ENCODE measurements at places on chromosomes 12 and 14.

DNA sequence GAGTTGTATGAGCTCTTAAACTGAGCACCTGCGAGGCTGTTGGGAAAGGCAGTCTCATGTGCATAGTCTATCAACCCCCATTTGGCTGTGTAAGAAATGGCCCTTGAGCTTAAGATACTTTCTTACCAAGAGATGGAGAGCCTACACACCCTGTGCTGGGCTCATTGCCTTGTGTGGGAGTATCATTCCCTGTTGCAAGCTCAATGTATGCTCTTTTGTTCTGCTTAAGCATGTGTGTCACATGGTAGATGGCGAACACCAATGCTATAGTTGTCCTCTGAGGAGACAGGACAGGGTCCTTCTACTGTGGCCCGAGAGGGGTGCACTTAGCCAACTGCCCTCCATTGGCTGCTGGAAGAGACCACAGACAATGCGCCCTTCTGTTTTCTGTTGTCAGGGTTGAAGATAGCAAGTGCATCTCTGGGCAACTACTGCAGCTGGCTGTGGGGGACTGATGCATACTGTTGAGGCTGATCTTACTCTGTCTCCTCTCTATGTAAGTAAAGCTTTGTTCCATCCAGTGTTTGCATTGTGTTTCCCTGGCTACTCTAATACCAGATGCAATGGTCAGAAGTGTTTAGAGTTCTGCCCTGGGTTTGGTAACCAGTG is 79.5 kb downstream of the PTPRB start:
- DNase-seq, result no peak

- no peak for DNase-seq
Measured at GRCh38 chr14:101125719-101126651, 222.5 kb upstream of the RTL1 start.

DNA sequence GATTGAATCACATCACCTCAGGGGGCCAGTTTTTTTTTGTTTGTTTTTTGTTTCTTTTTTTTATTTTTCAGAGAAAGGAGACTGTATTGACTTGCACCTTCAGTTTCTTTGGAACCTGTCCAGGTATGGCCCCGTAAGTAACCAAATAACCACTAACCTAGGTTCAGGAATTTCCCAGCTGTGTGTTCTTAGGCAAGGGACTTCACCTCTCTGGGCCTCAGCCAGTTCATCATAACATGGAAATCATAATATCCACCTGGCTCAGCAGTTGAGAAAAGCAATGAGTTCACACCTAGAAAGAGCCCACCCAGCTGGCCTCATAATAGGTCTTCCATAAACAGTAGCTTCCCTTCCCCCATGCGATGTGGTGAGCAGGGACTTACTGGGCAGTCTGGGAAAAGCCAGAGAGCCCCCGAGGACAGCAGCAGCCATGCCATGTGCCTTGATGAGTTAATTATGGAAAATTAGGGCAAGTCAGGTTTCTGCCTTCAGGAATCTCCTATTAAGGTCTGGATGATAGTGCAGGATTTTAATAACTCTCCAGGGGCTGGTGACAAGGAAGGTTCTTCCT is 27.4 kb upstream of the WSCD2 start:
- no peak for DNase-seq

- peak; percentile 39 for DNase-seq
Measured at GRCh38 chr14:96585672-96586013, 83.5 kb downstream of the PAPOLA start.

- DNase-seq, result no peak
Measured at GRCh38 chr14:49982082-49982481, 89.2 kb downstream of the ARF6 start.

- DNase-seq, result peak; percentile 20
Measured at GRCh38 chr12:2417481-2418160, 364.8 kb downstream of the CACNA1C start.

GRCh38 chr12:53299101-53299453 is 418 bp upstream of the MYG1 start:
- no peak for DNase-seq

DNA sequence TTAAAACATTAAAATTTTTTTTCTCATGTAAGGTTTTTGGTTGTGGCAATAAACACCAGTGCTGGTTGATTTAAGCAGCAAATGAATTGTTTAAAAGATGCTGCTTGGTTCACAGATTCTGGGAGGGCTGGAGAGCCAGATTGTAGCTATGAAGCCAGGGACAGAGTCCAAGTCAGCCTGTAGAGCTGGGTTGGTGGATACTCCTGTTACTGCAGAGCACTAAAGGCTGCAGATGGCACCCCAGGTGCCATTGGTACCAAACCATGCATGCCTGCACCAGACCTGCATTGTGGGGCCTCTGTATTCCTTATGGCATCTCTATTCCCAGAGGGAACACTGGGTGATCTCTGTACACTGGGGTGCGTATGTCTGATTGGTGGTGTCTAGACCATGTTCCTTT is 113.3 kb downstream of the SNAPC1 start:
- DNase-seq, result no peak

GRCh38 chr12:124404162-124404784 is 109.4 kb downstream of the RFLNA start:
- no peak for DNase-seq

GRCh38 chr14:58881433-58881832 is 243.7 kb downstream of the DACT1 start:
- peak; percentile 1 for DNase-seq

- DNase-seq, result no peak
Measured at GRCh38 chr14:61737915-61738314, 24.3 kb upstream of the SNAPC1 start.

DNA sequence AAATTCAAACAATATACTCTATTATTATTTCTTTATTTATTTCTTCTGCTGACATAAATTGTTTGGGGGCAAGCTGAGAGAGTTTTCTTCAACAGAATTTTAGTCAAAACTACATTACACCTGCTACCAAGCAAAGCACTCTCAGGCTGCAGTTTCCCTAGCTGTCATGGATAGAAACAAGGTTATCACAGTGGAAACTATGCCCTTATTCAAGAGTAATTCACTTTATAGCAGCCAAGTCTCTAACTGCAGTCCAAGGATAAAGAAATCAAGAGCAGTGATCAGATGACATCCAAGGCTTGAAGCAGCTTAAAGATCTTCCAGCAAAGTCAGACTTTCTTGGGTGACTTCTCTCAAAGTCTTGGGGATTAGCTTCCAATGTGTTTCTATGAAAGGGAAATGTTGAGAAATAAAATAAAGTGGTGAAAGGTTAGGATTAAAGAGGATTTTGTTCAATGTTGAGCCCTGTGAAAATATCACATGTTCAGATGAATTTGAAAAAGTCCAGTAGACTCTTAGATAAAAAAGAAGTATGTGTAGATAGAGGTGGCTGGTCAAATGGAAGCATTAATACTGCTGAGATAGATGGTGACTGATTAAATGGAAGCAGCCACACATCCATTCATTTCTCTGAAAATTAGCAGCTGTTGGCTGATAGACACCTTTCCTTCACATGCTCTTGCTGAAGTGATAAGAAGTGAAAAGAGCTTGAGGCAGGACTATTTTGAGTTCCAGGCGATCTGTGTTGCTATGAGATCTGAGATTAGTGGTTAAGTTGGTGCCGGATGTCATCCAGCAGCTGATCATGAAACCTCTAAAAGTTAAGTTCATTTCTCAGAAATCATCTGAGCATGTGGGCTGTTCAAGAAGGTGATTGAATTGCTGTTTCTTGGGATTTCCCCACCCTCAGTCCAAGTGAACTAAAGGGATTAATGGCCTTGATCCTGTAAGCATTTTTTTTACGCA is 257.8 kb upstream of the BTG1 start:
- DNase-seq, result no peak

GRCh38 chr14:24283796-24284460 is 12.5 kb upstream of the RABGGTA start:
- DNase-seq, result no peak

GRCh38 chr12:91967590-91967989 is 178.1 kb downstream of the BTG1 start:
- DNase-seq, result no peak

DNA sequence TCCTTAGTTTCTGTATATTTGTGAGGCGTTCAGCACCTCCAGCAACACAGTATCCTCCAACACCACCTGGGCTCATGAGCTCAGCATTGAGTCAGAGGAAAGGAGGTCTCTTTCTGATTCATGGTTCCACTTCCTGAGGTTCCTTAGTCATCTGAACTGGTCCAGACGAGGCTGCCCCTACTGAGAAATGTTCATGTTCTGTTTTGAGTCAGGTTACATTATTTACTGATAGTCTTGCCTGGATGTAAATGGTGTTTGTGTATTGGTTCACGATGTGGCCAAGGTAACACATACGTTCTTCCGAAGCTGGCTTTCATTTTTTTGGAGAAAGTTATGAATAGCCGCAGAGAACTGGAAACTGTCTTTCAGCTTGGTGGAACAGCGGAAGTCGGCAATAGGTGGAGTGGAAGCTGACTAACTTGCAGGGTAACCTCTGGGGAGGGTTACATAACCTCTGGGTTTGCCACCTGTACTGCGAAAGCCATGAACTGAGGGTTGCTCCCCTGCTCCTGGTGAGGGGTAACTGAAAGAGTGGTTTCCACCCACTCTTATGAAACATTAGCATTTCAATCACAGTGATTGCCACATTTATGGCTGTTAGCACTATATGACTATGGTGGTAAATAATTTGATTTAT is 42.2 kb upstream of the MANSC4 start:
- no peak for DNase-seq

GRCh38 chr12:114955414-114956014 is 271.5 kb upstream of the TBX3 start:
- DNase-seq, result no peak

DNA sequence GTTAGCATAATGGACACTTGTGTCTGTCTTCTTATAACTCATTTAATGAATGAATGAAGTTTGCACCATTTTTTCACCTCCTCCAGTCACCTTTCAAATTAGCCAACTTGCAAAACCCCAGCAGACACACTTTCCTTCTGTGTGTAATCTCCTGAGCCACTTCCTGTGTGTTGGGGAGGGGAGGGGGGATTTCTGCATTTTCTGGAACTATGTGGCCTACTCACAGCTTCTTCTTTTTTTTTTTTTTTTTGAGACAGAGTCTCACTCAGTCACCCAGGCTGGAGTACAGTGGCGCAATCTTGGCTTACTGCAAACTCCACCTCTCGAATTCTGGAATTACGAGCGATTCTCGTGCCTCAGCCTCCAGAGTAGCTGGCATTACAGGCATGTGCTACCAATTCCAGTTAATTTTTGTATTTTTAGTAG is 4.1 kb upstream of the SERPINA1 start:
- no peak for DNase-seq

DNA sequence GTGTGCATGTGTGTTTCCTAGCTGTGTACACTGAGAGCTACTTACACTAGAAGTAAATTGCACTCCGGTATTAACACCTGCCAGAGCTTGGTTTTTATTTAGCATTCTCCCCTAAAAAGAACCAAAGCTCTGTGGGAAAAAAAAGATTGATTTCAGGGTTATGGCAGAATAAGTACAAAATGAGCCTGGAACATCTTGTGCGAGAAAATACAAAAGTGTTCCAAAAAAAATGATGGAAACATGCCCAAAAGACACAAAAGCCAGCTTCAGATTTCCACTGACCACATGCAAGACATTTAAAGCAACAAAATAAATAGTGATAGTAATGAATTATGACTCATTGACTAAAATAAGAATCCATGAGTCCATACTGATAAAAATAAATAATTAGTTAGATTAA is 188.3 kb downstream of the GXYLT1 start:
- no peak for DNase-seq

DNA sequence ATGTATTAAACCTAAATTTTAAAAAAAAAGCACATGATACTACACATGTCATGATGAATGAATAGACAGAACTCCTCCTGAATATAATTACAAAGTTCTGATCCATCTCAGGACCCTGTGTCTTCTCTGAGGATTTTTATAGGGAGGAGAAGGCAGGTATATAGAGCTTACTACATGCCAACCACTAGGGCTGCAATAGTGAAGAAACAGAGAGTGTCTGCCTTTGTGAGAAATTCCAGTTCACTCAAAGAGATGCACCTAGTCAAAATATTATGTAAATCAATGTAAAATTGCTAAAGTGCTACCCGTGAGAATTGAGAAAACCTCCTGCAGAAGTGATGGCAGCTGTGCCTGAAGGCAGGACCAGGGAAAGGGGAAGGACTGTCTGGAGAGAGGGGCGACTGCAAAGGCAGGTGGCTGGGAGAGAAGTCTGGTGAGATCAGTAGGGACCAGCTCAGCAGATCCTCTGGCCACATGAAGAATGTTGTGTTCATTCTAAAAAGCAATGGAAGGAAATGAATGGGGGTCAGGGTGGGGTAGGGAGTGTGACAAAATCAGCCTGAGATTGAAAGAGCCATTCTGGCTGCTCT is 15.1 kb downstream of the ABHD4 start:
- no peak for DNase-seq

DNA sequence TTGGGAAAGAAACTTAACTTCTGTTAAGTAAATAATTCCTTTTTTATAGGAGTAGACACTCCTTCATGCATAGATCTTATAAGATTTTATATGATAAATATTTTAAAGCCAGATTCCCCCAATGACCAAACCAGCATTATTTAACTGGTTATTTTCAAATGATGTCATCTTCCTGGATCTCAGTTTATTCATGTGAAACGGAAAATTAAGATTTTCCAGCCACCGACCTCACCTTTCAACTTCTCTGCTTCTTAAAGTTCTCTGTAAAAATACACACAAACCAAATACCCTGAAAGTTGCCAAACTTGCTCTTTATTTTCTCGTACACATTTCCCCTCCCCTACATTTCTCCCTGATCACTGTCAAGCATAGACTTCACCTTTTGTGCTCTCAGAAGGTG is 364.2 kb downstream of the GALC start:
- no peak for DNase-seq

GRCh38 chr12:110829308-110829707 is 17.5 kb upstream of the CCDC63 start:
- DNase-seq, result no peak

DNA sequence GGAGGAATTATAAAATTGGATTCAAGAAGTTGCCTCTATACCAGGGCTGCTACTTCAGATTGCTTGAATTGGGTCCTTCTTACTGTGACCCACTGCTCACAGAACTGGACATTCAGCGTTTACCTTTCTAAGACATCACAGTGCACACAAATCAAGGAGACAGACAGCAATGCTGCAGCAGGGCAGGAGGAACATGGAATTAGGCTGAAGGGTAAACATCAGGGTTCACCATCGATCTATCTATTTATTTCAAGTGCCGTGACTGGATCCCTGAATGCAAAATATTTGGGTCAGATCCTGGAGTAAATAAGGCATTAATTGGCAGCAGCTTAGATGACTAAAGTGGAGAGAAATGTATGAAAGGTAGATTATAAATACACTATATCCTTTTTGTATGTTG is 76.9 kb upstream of the HMGA2 start:
- DNase-seq, result no peak

- no peak for DNase-seq
Measured at GRCh38 chr12:131794061-131794460, 34.1 kb upstream of the MMP17 start.

- DNase-seq, result no peak
Measured at GRCh38 chr14:103317976-103318580, 16.0 kb upstream of the EIF5 start.

All from NCI-H1417 (cell line).